ENCODE measurements at places on chromosomes 2 and 18.

GRCh38 chr2:174572556-174572955 is 25.0 kb downstream of the WIPF1 start:
- DNase-seq = no peak

- DNase-seq = no peak
Observed at GRCh38 chr18:51184091-51184457, 13.4 kb downstream of the MEX3C start.

GRCh38 chr2:137348301-137348700 is 583.0 kb downstream of the THSD7B start:
- DNase-seq = no peak

DNA sequence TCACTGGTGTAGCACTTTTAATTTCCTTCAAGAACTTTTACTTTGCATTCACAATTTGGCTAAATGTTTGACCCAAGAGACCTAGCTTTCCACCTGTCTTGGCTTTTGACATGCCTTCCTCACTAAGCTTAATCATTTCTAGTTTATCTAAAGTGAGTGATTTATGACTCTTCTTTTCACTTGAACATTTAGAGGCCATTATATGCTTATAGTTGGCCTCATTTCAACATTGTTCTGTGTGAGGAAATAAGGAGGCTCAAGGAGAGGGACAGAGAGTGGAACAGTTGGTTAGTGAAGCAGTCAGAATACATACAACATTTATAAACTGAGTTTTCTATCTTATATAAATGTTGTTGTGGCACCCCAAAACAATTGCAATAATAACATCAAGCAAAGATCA is 489.3 kb upstream of the CDH2 start:
- no peak for DNase-seq

GRCh38 chr2:222592176-222592575 is 63.7 kb downstream of the FARSB start:
- DNase-seq = no peak

- no peak for DNase-seq
Observed at GRCh38 chr2:104844807-104845551, 8.9 kb upstream of the POU3F3 start.

DNA sequence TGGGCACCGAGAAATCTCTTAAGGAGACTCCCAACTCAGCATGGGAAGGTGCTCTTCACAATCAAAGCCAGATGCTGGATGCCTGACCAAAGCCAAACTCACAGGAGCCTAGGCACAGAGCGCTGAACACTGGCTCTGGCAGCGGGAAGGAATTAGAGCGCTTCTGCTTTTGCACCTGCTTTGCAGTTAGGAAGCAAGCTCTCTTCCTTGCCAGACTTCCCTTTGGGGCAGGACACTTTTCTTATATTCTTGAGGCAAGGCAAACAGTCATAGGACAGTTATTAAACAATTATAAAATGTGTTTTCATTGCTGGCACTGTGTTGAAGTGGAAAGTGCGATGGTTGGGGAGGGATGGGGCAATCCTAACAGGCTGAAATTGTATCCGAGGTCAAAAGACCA is 79.6 kb upstream of the DNMT3A start:
- no peak for DNase-seq

GRCh38 chr2:42223067-42223854 is 54.1 kb downstream of the EML4 start:
- no peak for DNase-seq

GRCh38 chr18:30081122-30081521 is 961.4 kb downstream of the DSC3 start:
- DNase-seq = no peak

GRCh38 chr2:160431441-160431840 is 62.2 kb downstream of the RBMS1 start:
- DNase-seq = no peak

GRCh38 chr2:201472411-201472810 is 20.9 kb downstream of the STRADB start:
- no peak for DNase-seq

DNA sequence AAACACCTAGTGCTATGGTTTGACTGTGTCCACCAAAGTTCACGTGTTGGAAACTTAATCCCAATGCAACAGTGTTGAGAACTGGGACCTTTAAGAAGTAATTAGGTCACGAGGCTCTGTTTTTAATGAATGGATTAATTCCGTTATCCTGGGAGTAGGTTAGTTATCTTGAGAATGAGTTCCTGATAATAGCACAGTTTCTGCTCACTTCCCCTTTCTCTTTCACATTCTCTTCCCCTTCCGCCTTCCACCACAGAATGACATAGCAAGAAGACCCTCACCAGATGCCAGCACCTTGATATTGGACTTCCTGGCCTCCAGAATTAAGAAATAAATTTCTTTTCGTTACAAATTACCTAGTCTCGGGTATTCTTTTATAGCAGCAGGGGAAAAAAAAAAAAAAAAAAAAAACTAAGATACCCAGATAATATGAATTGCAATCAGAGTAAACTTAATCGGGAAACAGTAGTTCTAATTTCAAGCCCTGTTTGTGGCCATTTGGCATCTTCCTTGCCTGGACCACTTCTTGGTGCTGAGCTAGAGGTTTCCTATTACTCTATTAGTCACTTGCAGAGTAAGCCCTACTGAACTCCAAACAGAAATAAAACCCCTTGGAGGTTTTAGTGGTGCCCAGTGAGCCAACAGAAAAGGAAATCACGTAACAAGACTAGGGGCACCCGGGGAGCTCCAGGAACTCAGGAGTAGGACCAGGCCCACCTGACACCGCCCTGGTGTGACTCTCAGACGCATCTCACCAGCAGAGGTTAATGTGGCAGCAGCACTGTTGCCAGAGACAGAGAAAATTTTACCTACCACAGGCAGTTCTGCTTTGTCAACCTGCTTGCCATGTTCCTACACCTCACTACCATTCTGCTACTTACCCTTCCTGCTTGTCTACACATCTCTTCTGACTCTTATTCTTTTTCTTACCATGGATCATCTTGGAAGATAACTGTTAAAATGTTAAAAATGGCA is 147.6 kb upstream of the CAB39 start:
- DNase-seq = no peak

GRCh38 chr2:166539340-166540162 is 45.5 kb upstream of the SCN7A start:
- peak; percentile 68 for DNase-seq

GRCh38 chr2:65580824-65581223 is 148.4 kb upstream of the SPRED2 start:
- DNase-seq = no peak

Measured in NCI-H2081 (cell line).